Stimulated activated naive CD8-positive, alpha-beta T cell treated with anti-CD3 and anti-CD28 coated beads, Interleukin-15, amount 100 ng/mL, for 72 hours (primary cell): ENCODE measurements at places on chromosomes 5 and 9.

GRCh38 chr5:159051421-159052282, 48.1 kb downstream of the EBF1 start:
- no peak for DNase-seq

DNA sequence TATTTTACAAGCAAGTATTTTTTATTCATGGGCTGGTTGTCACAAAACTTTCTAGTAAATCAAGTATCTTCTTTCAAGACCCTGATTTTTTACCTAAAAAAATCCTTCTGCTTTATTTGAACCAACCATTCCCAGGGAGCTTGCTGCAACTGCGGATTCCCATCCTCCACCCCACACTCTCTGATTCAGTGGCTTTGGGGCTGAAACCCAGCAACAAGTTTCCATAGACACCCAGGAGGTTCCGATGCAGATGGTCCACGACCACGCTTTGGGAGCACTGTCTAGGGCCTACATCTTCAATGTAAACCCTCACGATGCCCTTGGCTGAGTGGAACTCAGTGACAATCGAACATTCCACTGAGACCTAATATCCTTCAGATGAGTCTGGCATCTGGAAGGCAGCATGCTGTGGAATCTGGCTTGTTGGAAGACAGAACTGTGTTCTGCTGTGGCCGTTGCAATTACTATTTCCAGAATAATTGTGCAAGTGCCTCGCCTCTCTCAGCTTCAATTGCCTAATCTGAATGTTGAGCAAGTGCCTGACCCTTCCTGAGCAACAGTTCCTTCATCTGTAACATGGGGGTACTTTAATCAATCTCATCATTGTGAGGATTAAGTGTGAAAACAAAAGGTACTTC, 105.1 kb downstream of the INSYN2B start:
- DNase-seq = no peak

- DNase-seq = no peak
Measured at GRCh38 chr5:90590-91547, 1.1 kb upstream of the PLEKHG4B start.

GRCh38 chr5:88785746-88786565, 97.0 kb downstream of the MEF2C start:
- no peak for DNase-seq

DNA sequence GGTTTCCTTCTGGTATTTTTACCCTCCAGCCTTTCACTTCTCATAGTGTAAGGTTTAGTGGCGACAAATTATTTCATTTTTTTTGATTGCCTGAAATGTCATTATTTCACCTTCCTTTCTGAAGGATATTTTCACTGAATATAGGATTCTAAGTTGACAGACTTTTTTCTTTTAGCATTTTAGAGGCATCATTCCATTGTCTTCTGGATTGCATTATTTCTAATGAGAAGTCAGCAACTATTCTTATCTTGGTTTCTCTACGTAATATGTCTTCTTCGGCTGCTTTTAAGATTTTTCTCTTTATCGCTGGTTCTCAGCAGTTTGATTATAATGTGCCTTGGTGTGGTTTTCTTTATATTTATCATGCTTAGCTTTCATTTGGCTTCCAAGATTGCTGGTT, 194.2 kb downstream of the GAPVD1 start:
- no peak for DNase-seq

DNA sequence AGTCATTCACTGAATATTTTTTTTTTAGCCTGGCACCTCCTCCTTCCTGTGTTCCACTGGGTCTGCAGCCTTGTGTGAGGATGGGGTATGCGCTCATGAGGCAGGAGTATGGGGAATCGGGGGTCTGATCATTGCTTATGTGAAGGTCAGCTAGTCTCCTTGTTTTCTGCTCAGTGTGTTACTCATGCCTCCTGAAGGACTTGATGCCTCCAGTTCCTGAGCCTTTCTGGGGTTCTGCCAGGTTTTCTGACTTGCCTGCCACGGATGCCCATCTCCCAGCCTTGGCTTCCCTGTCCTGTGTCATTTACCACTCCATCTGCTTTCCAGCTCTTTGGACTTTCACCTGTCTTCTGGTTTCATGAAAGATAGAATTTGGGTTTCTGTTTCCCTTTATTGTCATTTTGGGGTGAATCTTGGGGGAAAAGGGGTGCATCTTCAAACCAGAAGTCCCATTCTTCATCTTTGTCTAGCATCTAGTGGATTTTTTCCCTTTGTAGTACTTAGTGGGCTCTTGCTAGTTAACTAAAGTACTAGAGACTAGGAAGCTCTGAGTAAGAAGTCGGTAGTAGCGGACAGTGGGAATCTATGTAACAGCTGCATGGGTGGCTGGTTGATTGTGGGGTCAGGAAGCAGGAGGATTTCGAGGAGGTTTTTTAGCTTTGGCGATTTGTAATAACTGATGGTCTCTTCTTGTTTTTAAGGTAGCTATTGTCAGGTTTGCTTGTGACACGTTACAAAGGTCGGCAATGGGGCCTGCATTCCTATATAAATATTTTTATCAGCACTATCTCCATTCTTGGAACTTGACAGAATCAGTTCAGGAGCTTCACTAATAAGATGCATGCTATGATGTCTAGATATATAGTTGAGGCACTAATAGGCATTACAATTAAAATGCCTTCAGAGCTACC, 8.2 kb downstream of the OTULIN start:
- no peak for DNase-seq

GRCh38 chr5:56813302-56813701, 2.0 kb upstream of the MAP3K1 start:
- DNase-seq = no peak

DNA sequence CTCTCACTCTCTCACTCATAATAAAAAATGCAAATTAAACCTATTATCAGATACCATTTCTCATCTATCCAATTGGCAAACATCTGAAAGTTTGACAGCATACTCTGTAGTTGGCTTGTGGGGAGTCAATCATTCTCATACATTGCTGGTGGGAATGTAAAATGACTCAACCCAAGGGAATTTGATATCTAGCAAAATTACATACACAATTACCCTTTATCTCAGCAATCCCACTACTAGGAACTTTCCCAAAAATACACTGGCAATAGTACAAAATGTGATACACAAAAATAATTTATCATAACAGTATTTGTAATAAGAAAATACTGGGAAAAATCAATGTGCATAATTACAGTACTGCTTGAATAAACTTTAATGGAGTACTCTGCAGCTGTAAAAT, 731.3 kb downstream of the DTWD2 start:
- no peak for DNase-seq

GRCh38 chr5:34449639-34450038, 206.5 kb upstream of the RAI14 start:
- no peak for DNase-seq

DNA sequence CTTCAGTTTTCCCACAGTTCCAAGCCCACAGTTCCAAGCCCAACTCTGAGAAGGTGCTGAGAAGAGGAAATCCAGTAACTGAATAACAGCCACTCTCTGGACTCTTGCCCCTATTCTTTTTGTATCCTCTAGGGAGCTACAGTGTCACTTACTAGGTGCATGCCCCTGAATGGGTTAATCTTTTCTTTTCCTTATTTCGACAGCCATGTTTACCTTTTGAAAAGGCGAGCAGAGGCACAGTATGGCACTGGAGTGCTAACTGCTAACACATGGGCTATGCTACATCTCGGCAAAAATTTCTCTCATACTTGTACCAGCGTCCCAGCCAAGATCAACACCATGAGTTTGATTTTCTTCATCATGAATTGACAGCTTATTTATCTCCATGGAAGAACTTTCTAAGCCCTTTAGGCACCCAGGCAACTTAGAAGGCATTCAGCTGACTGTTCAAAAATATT, 222.6 kb downstream of the EBF1 start:
- DNase-seq = no peak

GRCh38 chr5:126695091-126695490, 81.8 kb upstream of the LMNB1 start:
- DNase-seq = no peak

DNA sequence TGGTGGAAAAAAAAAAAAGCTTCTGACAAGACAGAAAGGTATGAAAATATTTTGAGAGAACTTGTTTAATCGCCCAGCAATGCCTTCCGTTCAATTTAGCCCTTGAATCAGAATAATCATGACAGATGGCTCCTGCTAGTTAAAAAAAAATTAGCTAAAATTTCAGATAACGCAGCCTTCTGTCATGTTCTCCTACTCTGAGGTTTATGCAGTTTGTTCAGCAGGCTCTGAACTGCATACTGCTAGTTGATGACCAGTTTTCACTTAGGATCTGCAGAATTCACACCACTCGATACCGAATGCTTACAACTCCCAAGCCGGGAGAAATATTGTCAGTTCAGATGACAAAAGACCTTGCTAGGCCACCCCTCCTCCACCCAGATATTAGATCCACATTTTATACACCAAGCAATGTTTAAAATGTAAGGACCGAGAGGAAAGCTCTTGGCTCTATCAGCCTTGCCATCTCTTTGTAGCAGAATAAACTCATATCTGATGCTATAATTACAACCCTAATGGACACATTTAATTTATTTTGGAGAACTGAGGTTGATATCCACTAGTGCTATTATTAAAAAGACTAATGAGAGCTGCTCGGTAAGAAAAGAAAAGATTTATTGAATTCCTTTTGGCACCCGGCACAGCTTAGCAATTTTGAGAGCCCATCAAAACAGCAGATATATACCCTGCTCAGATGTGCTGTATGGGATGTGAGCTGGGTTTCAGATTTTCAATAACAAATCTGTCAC, 322.8 kb downstream of the GLIS3 start:
- no peak for DNase-seq

DNA sequence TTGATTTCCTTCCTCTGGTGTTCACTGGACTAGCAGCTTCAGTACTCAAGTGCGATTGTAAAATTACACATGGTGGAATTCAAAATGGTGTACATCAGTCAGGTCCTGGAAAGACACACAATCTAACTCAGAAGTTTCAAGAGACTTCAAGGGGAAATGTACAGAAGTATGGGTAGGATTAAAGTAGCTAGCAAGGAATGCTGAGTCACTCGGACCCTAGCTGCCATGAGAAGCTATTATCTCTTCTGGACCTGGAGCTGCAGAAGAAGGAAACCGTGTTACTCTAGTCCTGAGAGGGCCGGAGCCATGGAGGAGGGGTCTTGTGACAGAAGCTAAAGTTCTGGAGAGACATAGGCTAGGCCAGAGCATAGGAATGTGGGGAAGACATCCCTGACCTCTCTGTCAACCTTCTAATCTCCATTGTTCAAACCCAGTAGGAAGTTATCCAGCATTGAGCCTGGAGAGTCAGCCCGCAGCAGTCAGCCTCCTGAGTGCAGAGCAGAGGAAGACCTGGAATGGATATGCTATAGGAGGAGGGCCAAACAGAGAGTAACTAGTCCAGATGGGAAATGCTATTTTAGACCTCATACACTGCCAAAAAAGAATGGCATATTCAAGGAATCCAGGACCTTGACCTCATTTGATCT, 84.3 kb downstream of the GHR start:
- DNase-seq = no peak

DNA sequence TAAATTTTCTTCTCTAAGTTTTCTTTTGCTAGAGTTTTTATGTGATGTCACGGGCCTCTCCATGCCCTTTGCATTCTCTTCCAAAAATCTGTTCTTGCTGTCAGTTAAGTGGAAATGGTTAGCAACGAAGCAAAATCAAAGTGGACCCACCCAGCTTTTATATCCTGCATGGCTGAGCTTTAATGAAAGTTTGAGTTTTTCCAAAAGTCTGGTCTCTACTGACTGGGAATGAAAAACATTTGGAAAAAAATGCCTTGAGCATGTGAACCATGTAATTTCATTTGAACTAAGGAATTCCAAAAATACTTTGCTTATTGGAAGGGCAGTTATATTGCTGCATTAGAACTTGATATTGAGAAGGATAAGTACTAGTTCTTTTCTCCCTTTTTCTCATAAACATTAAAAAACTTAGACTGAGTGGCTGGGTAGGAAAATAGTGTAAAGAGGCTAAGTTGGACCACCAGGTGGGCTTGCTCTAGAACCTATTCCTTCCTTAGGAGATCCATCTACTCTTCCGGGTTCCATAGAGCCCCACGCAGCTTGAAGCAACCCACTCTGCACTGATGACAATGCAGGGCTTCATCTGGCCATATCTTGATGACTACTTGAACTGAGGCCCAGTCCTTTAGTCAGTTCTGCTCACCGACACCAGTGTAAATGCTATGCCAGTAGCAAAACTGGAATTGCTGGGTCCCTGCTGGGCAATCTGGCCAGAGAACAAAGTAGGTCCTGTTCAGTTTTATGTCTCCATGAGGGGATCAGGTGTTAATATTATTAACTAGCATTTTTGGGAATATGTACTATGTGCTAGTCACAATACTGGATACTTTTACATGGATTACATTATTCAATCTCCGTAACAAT, 17.4 kb upstream of the RIC1 start:
- no peak for DNase-seq

DNA sequence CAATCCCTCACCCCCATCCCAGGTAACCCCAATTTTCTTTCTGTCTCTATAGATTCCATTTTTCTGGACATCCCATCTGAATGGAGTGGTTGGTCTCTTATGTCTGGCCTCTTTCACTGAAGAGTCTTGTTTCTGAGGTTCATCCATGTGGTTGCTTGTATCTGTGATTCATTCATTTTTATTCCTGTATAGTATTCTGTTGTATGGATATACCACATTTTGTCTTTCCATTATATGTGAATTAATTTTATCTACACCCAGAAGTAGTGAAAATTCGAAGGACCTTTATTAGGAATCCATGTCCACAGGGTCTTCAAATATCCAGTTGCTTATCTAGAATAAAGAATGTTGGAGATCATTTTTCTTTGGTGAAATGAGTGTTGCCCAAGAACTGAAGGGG, 207.6 kb upstream of the MSX2 start:
- no peak for DNase-seq
